Stimulated activated CD4-positive, alpha-beta T cell treated with anti-CD3 and anti-CD28 coated beads, Interleukin-12 subunit alpha, Interleukin-12 subunit beta, amount 100 ng/mL, for 48 hours (primary cell): ENCODE measurements at places on chromosomes 6 and 20.

DNA sequence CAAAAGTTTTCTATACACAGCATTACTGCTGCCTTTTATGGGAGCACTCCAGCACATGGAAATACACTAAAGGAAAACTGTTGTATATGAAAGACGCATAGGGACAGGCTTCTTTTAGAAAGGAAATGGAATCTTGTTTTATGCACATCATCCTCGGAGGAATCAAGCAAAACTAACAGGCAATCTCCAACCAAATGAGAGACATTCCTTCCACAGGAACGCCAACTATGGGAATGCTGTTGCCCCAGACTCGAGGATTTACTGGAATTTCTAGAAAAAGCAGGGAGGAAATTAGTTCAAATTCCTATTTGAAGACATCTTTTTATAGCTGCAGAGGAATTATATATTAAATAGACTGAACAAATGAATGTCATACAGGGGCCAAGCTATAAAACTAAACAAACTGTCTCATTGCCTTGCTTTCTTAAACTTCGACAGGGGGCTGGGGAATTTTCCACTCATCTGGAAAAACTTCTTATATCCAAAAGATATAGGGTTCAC lies 52.2 kb downstream of the LYRM4 start:
- no peak for DNase-seq

DNA sequence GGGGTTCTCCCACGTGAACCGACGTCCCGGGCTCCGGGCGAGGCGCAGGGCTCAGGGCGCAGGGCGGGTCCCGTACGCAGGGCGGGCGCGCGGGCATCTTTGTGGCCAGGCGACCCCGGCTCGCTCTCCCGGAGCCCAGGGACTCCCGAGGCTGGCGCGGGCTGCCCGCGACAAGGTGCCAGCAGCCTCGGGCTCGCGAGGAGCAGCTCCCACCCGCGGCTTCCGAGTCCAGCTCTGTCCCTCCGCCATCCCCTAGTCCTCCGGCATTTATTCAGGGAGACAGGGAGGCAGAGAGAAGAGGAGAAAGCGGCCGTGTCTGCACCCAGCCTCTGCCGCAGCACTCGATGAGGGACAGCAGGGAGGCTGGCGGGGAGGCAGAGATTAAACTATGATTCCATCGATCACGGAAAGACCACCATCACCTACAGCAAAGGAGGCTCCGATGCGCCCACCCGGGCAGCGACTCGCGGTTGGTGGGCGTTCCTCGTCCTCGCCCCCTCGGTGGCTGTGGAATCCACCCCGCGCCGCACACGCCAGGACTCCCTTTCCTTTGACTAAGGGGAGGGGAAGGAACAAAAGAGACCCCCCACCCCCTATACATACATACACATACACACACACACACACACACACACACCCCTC lies 1.1 kb downstream of the RGS17 start:
- DNase-seq, result no peak

DNA sequence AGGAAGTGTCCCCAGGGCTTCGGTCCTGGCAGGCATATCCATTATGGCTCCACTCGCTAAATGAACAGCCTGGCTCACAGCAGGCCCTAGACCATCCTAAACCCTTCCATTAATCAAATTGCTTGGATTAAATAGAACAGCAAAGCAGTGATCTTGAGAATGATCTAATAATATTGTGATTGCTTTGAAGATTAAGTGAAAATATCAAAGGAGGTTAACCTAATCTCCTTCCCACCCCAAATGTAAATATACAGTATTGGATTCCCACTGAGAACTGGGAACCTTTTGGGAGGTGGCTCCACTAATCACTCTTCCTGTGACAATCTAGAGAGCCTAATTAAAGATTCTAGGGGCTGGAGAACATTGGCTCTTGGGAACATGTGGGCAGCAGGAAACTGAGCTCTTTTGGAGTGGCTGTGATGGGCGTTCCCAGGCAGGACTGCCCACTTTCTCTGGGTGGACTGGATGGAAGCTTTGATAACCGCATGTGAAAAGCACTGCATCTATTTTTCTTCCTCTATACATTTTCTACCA lies 68.3 kb upstream of the FRMD1 start:
- no peak for DNase-seq

- DNase-seq, result no peak
Measured at GRCh38 chr6:3617681-3618311, 133.7 kb downstream of the PXDC1 start.

DNA sequence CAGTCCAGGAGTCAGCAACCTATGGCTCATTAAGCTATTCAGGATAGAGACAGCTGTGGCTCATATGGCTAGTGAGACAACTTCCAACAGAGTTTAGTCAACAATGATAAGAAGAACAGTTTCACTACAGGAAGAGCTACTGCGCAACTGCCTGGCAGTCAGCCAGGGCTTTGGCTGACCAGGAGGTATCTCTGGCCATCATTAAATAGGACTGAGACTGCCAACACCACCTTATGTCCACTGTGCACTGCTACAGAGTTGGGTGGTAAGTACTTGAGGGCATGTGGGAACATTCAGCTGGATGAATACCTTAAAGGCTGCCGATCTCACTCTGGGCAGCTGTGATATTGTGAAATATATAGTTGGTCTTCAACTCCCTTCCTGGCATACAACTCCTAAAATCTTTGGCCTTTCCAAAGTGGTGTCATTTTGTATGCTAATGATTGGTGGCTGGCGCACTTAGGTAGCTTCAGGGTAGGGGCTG lies 52.2 kb upstream of the FAM83C start:
- DNase-seq, result no peak

- no peak for DNase-seq
Measured at GRCh38 chr20:45950330-45950646, 15.8 kb downstream of the PCIF1 start.

- no peak for DNase-seq
Measured at GRCh38 chr6:110935171-110935570, 23.3 kb upstream of the GTF3C6 start.

GRCh38 chr6:67640484-67640883 lies 994.6 kb upstream of the ADGRB3 start:
- no peak for DNase-seq

DNA sequence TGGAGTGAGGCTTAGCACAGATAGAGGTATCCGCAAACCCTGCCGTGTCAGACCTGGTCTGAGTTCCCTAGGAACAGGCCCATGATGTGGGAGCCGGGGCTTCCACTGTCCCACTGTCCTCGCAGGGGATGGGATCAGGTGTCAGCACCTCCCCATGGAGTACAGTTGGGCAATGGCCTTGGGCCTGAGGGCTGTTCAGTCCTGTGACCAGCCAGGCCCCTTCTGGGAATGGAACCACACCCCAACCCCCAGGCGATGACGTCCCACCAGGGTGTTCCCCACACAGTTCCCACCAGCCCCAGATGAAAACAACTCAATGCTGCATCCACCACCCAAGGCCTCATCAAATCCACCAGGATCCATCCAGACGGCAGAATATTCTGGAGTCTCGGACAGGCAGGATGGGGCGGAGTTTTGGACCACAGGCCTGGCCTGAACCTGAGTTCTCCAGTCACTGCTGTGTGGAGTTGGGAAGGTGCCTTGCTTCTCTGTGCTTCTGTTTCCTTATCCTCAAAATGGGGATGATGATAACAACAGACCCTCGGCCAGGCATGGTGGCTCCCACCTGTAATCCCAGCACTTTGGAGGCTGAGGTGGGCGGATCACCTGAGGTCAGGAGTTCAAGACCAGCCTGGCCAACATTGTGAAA lies 62.2 kb downstream of the UBE2V1 start:
- no peak for DNase-seq

DNA sequence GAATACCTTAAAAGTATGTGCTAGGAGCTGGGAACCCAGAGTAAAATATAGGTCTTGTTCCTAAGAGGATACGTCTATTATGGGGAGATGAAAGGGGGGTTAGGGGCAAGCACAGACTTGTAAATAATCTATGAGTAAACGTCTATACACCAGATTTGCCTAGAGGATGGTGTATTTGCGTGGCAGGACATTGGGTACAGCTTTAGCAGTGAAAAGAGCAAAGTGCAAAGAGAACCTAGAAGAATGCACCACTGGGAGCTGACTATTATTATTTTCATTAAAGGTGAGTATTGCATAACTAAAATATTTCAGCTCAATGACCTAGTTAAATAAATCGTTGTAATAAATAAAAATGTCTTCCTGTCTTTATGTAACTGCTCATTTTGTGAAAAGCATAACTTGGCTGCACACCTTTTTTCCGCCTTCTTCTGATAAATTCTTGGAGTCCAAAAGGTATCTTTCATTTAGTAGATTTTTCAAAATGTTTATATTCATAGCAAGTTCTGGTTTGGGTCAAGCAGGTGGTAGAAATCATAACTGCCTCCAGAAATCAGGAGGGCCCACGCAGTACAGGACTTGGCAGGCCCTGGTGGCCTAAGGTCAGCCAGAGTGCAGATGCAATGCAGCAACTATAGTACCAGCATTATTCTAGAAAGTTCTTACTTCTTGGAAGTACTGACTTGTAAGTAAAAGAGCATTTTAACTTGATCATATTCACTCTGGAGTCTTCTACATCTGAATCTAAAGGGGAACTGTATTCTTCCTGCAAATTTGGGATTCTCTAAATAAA lies 357.2 kb downstream of the PLCB1 start:
- no peak for DNase-seq

GRCh38 chr20:7708782-7709181 lies 231.5 kb downstream of the HAO1 start:
- DNase-seq, result no peak

GRCh38 chr20:62979310-62979709 lies 26.8 kb downstream of the SLC17A9 start:
- DNase-seq, result no peak

DNA sequence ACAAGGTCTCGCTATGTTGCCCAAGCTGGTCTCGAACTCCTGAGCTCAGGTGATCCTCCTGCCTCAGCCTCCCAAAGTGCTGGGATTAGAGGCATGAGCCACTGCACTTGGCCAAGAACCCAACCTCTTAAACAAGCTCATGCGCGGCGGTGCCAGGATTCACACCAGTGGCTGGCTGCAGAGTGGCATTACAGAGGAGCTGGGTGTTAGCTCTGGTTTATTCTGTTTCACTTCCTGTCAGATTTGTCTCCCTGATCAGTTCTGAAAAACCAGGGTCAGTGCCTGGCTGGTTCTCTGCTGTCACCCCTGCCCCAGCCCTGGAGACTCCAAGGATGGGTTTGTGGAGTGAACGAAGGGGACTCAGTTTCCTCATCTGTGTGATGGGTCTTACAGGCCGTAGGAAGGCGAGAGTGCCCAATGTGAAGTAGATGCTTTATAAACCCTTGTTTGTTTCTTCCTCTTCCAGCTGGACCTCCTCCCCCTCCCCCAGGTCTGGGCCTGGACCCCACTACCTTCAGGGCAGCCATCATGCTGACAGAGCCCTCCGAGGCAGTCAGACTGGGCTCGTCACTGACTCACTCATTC lies 63.4 kb downstream of the UBE2V1 start:
- no peak for DNase-seq

DNA sequence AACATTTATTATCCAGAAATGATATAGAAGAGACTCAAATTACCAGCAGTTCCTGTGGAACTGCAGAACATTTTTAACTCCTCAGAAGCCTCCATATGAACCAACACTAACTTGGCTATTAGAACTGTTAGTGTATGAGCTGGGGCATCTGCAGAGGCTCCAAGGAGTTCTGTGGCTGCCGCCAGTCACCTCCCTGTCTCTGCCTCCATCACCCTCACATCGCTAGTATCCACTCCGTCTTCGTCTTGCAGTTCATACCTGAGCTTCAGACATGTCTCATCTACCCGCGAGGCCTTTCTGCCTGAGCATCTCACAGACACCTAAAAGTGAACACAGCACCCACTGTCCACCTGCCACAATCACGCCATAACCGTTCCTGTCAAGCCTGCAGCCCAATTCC lies 89.5 kb upstream of the CST7 start:
- no peak for DNase-seq

- DNase-seq, result no peak
Measured at GRCh38 chr20:45080867-45081624, 19.9 kb downstream of the KCNS1 start.

- DNase-seq, result no peak
Measured at GRCh38 chr20:20317195-20317594, 50.7 kb upstream of the INSM1 start.

DNA sequence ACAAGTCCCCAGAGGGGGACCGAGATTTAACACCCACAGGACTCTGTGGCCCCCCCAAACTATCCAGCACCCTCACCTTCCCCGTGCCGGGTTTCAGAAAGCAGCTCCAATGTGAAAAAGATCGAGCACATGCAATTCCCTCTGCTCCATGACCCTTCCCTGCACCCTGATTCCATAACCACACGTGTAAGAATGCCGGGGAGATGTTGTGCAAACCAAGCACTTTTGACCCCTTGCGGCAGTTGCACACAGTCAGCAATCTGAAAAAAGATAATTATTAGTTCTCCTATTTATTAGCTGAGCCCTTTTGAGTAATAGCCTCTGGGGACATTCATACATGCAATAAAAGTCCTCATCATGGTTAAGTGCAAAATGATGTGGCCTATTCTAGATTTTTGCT lies 13.0 kb downstream of the FOXQ1 start:
- no peak for DNase-seq

DNA sequence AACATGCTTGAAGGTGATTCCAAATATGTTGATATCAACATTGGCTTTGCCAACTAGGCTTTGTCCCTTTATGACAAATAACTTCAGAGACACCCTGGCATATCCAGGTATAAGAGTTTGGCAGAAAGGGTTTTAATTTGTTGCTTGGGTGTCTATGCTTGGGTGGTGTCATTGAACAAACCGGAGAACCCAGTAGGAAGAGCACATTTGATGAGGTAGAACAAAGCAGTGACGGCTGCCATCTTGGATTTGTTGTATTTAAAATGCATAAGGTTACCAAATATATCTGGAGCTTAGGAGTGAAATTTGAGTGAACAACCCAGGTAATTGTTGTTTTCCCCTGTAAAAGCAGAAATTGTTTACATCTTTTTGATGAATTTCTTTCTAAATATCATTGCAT lies 503.7 kb upstream of the JARID2 start:
- DNase-seq, result no peak

DNA sequence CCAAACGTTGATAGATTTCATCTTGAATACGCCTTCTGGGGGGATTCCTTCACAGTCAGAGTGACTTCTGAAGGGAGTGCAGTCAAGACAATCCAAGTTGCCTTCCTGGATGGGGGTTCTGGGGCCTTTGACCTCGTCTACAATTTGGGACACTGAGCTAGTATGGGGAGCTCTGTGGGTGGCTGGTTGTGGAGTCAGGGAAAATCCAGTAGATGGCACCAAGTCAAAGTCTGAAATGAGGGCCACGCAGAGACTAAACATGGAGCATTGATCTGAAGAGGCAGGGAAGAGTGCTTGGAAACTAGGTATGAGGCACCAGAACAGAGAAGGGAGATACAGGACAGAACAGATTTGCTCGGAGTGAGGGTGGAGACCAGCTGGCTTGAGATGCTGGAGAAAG lies 43.6 kb upstream of the CCN6 start:
- DNase-seq, result no peak

DNA sequence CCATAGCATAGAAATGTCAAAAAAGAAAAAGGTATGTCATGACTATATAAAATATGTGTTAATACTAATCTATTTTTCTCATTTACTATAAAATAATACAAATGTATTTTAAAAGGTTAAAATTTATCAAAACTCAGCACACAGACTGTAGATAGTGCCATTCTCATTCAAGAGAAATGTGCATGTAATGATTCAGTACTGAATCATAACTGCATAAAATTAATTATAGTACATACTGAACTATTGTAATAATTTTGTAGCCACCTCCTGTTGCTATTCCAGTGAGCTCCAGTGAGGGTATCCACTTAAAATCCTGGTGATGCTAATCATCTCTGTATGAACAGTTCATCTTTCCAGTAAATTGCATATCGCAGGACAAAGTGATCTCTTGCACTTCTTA lies 82.8 kb downstream of the HMGCLL1 start:
- no peak for DNase-seq

- DNase-seq, result no peak
Measured at GRCh38 chr6:168255283-168255881, 64.2 kb downstream of the DACT2 start.

- no peak for DNase-seq
Measured at GRCh38 chr6:5617179-5617578, 355.9 kb downstream of the FARS2 start.
